ENCODE measurements at places on chromosomes 5 and 9.
A peak's percentile ranks its signal among the peaks of the same experiment; 100 is the strongest.

- DNase-seq: peak; percentile 27
Measured at GRCh38 chr9:15711931-15712330, 159.1 kb downstream of the CCDC171 start.

- no peak for DNase-seq
Measured at GRCh38 chr5:74567411-74567995, 73.0 kb downstream of the ENC1 start.

DNA sequence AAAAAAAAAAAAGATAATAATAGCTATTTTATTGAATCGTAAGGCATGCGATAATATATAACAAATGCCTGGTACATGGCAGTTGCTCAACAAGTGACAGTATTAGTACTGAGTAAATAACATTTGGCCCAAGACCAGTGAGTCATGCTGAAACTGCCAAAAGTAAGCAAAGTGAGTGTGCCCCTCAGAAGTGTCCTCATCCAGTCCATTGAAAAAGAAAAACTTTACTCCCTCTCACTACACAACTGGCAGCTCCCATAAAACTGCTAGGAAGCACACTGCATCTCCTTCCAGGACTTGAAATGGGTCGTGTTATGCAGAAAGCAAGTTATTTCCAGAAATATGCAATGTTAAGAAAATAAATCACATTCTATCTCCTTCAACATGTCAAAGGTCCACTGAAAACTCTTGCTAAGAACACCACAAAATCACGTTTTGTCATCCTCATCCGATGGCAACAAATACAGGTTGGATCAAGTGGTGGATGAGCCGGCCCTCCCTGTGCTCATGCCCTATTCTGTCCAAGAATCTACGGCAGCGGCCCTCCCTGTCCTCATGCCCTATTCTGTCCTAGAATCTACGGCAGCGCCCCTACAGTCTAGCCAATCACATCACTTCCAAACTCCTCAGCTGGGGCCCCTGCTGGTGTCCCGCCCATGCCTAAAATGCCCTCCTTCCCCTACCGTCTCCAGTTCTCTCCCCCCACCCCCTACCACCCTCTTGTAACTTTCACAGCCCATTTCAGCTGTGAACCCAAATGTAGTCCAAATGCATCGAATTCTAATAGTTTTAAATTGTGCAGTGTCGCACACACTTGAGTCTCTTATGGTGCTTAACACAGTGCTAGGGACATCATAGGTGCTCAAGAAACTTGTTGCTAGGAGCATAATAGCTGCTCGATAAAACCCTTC, 12.5 kb downstream of the PTCH1 start:
- DNase-seq: no peak

DNA sequence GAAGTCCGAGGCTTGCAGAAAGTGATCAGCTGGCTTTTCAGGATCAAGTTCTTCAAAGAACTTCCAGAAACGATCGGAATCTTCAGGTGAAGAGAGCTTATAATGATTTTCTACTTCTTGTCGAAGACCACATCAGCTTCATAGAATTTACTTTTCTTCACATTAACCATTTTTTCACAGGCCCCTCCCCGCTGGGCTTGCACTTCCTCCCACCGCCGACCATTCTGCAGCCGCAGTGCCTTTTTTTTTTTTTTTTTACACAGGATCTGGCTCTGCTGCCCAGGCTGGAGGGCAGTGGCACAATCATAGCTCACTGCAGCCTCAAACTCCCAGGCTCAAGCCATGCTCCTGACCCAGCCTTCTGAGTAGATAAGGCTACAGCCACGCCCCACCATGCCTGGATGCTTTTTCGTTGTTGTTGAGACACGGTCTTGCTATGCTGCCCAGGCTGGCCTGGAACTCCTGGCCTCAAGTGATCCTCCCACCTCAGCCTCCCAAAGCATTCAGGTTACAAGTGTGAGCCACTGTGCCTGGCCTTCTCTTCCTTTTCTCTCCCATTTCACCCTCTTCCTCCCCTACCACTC, 15.3 kb upstream of the RNF130 start:
- DNase-seq: no peak

DNA sequence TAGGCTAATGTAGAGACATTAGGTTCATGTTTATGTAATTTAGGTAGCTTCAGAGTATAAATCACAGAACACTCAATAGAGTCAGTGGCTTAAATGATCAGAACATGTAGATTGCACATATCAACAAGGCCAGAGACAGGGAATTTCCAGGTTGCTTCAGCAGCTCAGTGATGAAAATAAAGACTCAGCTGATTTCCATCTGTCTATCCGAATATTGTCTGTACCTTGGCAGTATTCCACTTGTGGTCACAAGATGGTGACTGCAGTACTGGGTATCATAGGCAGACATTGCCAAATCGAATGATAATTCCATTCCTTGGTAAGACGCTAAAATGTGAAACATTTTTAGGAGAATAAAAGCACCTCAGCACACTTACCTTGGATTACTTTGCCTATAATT, 702.2 kb downstream of the MAT2B start:
- no peak for DNase-seq

- peak; percentile 26 for DNase-seq
Measured at GRCh38 chr5:170571875-170572852, 68.3 kb downstream of the KCNIP1 start.

DNA sequence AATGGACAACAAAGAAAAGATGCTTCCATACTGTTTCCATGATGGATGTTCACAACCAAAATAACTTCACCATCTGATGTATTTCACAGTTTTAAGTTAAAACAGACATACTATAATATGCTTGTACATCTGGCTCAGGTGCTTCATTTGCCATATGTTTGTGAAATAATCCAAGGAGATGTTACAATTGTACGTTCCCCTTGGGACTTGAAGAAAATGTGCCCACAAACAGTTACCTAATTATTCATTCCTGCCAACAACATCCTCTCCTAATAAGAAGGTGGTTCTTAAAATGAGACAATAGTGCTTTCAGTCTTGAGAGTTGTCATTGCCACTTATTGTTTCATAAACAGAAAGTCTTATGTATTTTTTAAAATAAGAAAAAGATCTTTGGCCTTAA, 33.1 kb upstream of the SMARCA2 start:
- no peak for DNase-seq

GRCh38 chr9:71767163-71767775, 1.0 kb downstream of the CEMIP2 start:
- no peak for DNase-seq

GRCh38 chr5:58122848-58123392, 337.0 kb downstream of the PLK2 start:
- DNase-seq: no peak

- DNase-seq: no peak
Measured at GRCh38 chr5:122458278-122458872, 146.3 kb downstream of the SNCAIP start.

DNA sequence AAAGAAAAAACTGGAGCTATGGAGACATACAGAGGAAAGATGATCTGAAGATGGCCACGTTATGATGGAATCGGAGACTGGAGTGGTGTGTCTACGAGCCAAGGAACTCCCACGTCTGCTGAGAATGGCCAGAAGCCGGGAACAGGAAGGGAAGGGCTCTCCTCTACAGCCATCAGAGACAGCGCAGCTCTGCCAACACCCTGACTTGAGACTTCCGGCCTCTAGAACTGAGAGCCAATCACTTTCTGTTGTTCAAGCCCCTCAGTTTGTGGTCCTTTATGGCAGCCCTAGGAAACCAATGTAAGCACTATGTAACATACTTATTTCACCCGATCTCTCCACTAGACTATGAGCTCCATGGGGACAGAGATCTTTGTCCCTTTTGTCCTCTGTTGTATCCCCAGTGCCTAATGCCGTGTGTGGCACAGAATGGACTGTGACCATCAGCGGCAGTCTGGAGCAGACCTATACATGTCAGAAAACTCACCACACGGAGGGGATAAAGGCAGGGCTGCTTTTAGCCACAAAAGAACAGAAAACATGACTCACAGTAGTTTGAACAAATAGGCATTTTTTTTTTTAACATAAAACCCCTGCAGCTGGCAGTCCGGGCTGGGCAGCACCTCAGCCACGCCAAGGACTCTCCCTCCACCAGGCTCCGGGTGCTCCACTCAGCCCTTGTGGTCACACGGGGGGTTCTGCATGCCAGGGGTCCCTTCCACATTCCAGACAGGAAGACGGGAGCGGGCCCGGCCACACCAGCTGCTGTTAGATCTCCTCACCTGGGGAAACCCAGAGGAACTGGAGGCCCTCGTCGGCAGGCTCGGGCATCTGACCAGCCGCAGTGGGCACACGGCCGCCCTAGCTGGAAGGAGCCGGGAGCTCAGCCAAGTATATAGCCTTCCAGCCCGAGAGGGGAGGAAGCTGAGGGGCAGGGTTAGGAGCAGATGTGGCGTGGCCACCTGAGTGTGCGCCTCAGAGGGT, 16.1 kb upstream of the MXD3 start:
- DNase-seq: no peak

- peak; percentile 36 for DNase-seq
Measured at GRCh38 chr9:125346080-125346732, 84.6 kb downstream of the GAPVD1 start.

GRCh38 chr5:80655231-80655774, 520 bp upstream of the DHFR start:
- no peak for DNase-seq
